ENCODE measurements at places on chromosomes 2 and 18. TPM values are rescaled to one million over a fixed set of nuclear protein-coding genes. Genes with fewer than 3 reads are reported as not detected.

DSC2 gene
- 94.1 TPM for total RNA-seq

SLC9A4 gene
- 0.62 TPM for total RNA-seq

CBLN2 gene
- total RNA-seq, result 0.18 TPM

MGAT4A gene
- total RNA-seq, result 33.5 TPM

LRP2 gene
- total RNA-seq, result 42.2 TPM

GALNT14 gene
- 0.91 TPM for total RNA-seq

TBR1 gene
- not detected for total RNA-seq

FBXO15 gene
- total RNA-seq, result 4.3 TPM

MDH1B gene
- 2.8 TPM for total RNA-seq

GRCh38 chr2:192377173-192377572 lies 182.4 kb upstream of the TMEFF2 start:
- no peak for DNase-seq

DNA sequence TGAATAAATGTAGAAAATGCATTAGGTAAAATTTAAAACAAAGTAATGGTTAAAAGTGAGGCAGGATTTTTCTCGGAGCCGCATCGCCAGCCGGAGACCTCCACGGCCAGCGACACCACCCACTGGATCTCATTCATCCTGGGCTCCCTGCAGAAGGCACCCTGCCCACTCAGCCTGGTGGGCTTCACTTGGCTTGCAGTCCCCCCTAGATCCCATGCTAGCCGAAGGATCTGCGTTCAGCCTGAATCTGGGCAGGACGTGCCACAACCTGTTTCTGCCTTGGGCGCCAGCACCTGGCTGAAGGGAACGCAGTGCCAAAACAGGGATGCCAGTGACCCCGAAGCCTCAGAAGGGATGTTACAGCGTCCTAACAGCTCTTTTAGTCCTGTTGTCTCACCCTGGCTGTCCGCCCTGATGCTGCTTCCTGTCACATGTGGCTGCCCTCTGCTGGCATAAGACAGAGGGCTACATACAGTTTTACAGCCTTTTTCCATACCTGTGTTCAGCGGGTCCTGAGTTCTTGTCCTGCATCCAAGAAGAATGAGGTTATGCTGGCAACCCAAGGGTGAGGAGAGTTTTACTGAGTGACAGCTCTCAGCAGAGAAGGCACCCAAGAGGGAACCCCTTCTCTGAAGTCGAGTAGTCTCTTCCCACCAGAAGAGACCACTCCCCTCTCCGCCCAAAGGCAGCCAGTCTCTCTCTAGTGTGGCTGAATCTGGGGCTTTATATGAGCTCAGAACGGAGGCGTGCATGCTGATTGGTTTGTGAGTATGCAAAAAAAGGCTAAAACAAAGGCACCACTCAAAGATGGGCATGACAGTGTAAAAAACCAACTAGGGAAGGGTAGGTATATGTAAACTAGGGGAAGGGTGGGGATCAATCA lies 173.1 kb upstream of the GYPC start:
- DNase-seq, result no peak

DNA sequence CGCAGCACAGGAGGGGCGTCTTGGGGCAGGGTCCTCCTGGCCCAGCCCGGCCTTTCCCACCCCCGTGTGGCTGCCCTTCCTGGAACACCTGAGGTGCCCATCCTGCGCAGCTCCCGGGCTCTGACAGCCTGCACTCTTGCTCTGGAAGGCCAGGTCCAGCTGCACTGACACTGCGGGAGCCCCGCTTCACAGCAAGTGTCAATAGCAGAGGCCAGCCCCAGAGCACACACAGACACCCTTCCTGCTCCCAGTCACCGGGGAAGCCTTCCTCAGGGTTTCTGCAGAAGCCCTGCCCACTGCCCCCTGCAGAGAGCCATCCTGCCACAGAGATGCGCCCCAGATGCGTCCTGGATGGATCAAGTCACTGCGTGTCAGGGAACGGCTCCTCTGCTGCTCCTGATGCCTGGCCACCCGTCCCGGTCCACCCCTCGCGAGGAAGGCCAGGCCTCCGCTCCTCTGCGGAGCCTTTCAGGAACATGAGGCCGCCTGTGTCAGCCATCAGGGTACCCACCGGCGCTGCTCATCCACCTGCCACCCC lies 519.2 kb upstream of the MYT1L start:
- no peak for DNase-seq

- no peak for DNase-seq
These were observed 18.7 kb downstream of the SMARCAL1 start for GRCh38 chr2:216430811-216431530.

DNA sequence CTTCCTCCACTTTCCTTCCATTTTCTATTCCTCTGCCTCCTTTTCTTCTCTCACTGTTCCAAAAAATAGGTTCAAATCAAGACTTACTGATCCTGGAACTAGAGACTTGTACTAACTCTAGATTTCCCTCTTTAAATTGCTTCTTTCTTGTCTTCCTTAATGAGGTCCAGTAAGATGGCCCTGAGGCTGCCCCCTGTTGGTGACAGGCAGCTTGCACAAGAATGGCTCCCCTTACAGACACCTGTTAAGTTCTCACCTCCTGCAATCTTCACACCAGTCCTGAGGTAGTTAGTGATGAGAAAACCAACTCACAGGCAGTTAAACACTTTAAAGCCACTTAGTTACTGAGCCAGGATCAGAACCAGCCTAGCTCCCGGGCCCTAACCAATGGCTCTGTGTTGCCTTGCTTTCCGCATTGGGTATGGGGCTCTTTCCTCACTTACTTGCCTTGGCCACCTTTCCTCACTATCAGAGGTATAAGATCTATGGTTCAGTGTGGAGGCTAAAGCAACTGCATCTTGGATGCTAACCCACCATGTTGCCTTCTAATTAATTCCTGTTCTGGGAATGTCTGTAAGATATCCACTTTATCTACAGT lies 130.6 kb downstream of the AKAIN1 start:
- DNase-seq, result no peak

DNA sequence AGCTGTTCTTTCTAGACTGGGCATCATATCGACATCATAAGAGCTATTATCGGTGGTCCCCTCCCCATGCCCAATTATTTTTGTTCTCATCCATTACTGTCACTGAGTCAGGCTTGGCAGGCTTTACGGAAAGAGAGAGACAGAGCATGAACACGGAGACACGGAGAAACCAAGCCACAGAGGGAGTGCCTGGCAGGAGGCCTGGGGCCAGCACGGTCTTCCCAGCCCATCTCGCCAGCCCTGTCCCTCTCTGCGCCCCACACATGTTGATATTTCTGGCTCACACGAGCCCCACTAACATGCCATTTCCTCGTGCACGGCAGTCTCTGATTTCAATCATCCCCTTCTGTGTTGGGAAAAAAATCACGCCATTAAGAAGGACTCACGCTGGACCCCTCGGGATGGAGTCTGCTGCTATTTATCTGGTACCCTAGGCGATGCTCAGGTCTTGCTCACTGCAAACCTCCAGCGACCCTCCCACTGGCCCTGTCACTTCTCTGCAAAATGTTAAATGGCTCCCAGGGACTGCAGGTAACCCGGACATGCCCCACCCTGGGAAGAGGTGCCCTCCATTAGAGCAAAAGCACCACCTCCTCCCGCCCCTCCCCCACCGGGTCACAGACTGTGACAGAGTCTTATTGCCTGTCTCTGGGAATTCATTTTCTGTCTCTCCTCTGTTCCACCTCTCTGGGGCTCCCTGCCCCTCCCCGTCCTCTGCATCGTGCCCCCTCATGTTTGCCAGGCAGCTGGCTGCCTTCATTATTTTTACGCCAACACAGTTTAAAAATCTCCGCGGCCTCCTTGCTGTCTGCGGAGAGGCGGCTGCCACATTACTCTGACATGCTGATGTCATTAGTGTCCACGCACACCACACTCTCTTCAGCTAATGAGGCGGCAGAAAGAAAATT lies 40.1 kb upstream of the GBX2 start:
- DNase-seq, result no peak

DNA sequence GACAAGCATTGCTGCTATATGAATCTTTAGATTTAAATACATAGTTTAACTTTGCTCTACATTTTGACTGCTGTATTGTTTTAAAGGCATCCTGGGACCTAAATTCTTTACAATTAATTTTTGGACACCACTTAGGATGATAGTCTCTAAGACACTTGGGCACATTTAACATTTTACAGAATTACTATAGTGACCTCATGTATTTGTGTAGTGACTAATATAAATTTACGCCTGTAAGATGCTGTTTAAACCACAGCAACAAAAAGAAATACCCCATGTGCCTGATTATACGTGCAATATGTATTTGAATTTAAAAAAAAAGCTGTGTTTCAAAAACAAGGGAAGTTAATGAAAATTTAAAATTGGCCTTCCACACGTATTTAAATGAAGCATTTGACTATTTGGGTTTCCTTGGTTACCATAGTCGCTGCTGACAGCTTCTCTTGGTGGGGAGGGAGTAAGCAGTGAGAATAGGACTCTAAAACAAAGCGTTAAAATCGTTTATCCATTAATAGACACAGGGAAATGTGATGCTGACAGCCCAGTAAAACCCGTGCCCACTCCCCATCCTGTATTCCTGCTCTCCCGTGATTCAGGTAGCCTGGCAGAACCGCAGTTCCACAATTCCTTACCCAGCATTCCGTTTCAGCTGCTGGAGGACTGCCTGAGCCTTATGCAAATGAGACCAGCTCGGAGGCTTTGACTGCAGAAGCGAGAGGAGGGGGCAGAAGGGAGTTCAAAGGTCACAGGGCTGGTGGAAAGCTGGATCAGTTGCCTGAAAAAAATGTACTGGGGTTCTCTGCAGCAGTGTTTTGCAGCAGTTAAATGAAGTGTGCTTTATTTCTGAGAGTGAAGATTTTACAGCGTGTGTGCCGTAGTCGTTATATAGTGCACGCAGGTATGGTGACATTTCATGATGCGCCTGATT lies 104.3 kb downstream of the CSRNP3 start:
- DNase-seq, result peak; percentile 53

GRCh38 chr2:205686783-205687640 lies 4.7 kb downstream of the NRP2 start:
- no peak for DNase-seq

DNA sequence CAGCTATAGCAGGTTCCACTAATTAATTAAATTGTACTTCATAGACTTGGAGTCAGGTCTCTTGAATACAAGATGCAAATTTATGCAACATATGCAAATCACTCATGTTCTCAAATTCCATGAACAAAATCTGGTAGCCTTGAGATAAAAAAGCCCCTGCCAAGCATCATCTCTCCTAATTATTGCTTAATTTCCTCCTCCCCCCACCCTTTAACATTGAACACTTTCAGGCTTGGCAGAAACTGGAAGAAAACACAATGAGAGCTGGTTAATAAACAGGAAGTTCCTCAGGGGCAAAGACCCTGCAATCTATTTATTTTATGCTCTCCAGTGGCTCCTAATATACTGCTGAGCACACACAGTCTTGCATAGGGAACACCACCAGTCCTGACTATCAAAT lies 35.6 kb upstream of the ACVR1 start:
- DNase-seq, result no peak

DNA sequence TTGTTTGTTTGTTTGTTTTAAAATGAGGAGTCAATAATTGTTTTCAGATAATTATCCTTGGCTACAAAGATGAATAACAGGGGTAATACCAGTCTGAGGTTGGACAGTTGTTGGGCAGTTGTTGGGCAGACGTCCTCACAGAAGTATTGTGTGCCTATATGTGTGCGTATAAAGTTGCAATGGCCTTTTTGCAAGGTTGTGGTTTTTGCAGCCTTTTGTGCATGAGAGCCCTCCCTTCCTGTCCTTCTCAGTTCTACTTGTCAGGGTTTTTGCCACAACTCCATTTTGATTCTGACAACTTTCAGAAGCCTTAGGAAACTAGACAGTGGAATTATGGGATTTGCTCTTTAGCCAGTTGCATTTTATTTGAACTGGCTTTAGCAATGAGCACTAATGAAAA lies 6.0 kb upstream of the STK39 start:
- no peak for DNase-seq

- DNase-seq, result peak; percentile 12
These were observed 60.5 kb downstream of the G6PC2 start for GRCh38 chr2:168961450-168962229.

GRCh38 chr18:49685231-49685942 lies 123.5 kb downstream of the LIPG start:
- DNase-seq, result no peak

GRCh38 chr18:48878471-48878870 lies 72.3 kb downstream of the SMAD7 start:
- no peak for DNase-seq

- DNase-seq, result no peak
These were observed 109.8 kb downstream of the AP1S3 start for GRCh38 chr2:223727562-223727961.

DNA sequence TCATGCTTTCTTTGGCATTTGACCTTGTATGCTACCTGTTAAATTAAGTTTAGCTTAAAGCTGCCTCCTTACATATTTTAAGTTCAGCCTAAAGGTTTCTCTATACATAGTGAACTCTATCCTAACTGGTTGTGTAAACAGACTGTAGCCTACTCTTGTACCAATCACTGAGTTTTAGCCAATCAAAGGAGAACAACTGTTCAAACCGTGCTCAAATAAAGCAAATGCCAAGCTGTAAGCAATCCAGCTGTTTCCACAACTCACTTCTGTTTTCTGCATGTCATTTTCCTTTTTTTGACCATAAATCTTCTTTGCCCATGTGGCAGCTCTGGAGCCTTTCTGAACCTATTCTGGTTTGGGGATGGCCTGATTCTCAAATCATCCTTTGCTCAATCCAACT lies 1603.8 kb upstream of the ACVR2A start:
- DNase-seq, result no peak

DNA sequence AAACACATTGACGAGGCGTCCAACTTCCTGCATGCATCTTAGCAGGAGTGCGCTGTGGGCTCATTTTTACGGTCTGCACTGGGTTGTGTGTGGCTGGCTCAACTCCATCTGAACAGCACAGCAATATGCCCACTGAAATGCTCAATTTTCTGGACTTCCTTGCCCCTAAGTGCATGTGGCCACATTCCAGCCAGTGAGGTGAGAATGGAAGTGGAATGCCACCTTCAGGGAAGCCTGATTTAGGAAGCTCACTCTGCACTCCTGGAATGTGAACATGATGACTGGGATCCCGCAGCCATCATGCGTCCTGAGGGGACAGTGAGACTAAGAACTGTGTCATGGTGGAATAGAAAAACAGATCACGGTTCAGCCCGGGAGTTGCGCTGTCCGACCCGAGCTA lies 76.2 kb downstream of the PSMG2 start:
- DNase-seq, result no peak

- DNase-seq, result no peak
These were observed 134.3 kb downstream of the SOCS6 start for GRCh38 chr18:70423120-70423519.

- no peak for DNase-seq
These were observed 25.7 kb downstream of the MTHFD2 start for GRCh38 chr2:74223941-74224770.

DNA sequence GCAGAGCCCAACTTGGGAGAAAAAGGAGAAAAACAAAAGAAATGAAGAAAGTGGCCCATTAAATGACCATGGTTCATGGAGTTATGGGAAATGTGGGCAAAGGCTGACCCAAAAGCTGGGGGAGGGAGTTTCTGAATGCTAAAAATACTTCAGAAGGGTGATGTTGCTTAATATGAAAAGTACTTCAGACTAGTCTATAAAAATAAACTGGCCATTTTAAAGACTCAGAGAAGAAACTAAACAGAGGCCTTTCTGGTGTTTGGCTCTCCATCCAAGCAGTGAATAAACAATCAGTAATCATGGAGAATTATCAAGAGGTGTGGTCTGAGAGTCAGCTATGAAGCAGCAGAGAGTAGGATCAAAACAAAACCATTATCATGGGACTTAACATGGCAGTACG lies 160.8 kb upstream of the MAPRE2 start:
- no peak for DNase-seq
